ENCODE measurements at places on chromosomes 4 and X.

DNA sequence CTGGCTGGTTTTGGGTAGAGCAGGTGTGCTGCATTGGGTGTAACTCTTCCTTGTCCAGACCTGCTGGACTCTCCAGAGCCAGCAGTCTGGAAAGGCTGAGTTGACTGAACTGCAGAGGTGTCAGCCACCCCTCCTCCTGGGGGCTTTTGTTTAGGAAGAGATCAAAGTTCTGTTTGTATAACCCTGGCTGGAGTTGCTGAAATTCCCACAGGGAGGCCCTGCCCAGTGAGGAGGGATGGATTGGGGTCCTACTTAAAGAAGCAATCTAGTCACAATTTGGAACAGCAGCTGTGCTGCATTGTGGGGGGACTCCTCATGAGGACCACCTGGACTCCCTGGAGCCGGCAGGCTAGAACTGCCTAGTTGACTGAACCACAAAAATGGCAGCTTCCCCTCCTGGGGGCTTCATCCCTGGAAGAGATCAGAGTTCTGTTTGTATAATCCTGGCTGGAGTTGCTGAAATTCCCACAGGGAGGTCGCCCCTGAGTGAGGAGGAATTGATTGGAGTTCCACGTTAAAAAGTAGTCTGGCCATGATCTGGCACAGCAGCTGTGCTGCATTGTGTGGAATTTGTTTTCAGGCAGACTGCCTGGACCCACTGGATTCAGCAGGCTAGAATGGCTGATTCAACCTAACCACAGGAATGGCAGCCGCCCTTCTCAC, 264.9 kb upstream of the ZC4H2 start:
- DNase-seq, result no peak

DNA sequence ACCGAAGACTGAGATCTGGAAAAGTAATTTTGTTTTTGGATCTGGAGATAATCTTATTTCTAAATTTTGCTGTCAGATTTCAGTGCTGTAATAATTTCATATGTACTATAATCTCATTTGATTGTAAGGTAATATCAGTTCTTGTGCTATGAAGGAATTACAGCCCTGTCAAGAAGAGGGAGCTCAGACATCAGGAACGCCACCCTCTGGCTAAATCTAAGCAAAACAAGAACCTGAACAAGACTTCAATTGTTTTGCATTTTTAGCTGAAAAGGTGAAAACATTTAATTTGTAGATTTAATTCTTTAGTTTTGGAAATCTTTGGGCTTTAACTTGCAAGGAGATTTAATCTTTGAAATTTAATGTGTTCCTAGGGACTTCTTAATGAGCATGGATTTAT, 525.4 kb upstream of the HS3ST1 start:
- DNase-seq, result no peak

GRCh38 chrX:11334165-11334564, 41.0 kb downstream of the AMELX start:
- DNase-seq, result no peak

DNA sequence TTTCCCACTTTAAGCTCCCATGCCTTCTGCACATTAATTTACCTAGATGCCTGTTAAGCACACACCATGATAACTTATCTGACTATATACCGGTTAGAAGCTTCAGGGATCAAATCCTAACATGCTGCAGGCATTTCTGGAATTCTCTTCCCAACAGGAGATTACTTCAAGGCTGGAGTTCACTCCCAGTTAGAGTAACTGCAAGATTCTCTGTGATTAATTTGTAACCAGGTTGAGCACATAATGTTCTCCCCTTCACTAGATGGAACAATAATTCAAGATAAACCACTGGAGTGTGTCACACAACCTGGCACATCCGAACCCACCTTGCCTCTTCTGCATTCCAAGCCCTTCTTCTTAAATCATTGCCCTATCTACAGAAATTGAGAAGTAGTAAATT, 11.8 kb upstream of the UGT2A3 start:
- DNase-seq, result no peak

DNA sequence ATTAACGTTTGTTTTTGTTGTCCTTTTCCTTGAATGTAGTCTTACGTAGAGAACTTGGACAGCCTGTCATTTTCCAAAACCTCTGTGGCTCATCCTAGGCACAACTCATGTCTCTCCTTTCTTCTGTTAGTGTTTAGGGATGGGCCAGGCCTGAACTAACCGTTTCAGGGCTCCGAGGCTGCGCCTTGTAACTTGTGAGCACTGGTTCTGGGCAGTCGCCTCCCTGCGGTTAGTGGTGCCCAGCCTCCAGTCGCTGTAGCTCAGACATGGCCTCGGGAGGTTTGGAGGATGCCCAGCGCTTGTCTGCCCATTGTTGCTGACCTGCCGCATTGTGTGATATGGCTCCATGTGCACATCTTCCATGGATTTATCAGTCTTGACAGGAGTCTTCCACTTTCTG, 32.8 kb downstream of the TMEM131L start:
- no peak for DNase-seq

DNA sequence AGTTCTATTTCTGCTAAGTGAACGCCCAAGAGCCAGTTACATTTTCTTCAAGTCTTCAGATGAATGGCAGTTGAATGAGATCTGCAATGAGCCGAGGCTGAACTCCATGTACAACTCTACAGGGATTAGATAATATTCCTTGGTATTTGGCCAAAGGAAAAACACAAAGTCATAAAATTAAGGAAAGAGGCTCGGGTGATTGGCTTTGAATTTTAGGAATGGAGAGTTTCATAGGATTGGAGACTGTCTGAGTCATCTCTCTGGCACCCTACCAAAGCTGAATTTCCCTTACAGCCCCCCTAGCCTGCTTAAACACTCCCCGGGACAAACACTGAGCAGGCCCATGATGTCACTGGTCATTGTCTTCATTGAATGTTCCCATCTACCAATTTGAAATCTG, 188.0 kb upstream of the C1QTNF7 start:
- no peak for DNase-seq

- no peak for DNase-seq
These were observed 95.8 kb upstream of the GEMIN8 start for GRCh38 chrX:14125462-14125861.

- no peak for DNase-seq
These were observed 34.3 kb downstream of the CLDN34 start for GRCh38 chrX:10001496-10001895.

- DNase-seq, result peak; percentile 37
These were observed 1427.5 kb downstream of the ADGRL3 start for GRCh38 chr4:62627671-62628070.

GRCh38 chr4:182141061-182141460, 102.1 kb upstream of the TENM3 start:
- DNase-seq, result no peak

GRCh38 chrX:131778269-131779218, 234.7 kb downstream of the OR13H1 start:
- peak; percentile 78 for DNase-seq

- DNase-seq, result no peak
These were observed 46.7 kb downstream of the TMEM156 start for GRCh38 chr4:38985410-38986100.

GRCh38 chr4:181688432-181688831, 554.8 kb upstream of the TENM3 start:
- DNase-seq, result no peak

GRCh38 chr4:115233600-115233999, 120.2 kb upstream of the NDST4 start:
- DNase-seq, result no peak

DNA sequence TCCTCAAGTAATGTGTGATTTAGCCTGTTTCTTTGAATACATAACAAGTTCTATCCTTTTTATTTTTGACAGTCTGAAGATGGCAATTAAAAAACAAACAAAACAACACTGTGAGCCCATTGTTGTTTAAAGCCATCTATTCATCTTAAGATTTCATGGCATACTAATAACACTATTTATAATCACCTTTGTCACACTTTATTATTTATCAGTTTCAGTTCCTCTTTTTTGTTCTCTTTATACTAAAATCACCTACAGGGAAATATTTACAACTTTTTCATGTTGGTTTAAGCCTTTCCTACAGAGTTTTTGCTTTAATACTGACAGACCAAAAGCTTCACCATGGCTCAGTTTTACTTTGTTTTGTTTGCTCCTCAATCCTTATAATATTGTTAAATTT, 247.4 kb upstream of the CTSO start:
- no peak for DNase-seq

- no peak for DNase-seq
These were observed 78.9 kb downstream of the SLC10A7 start for GRCh38 chr4:146442801-146443200.

DNA sequence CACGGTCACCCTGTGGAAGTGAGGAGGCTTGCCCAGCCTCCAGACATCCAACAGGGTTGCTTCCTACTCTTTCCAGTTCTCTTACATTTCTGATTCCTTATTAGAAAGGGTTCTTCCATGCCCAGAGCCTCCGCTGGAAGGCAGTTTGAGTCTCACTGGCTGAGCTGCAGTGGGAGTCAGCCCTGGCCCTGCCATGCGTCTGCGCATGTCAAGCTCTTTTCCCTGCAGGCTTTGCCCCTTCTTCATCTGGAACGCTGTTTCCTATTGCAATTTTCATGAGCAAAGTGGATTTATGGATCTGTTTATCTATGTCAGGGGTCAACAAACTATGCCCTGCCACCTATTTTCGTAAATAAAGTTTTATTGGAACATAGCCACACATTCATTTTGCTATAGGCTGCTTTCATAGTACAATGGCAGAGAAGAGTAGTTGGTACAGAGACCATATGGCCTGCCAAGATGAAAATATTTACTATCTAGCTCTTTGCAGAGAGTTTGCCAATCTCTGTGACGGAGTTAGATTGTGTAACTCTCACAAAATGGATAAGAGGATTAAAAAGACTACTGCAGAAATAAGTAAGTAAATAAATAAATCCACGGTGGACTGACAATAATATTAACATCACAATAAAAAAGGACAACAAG, 3.9 kb upstream of the CHRNA9 start:
- no peak for DNase-seq

DNA sequence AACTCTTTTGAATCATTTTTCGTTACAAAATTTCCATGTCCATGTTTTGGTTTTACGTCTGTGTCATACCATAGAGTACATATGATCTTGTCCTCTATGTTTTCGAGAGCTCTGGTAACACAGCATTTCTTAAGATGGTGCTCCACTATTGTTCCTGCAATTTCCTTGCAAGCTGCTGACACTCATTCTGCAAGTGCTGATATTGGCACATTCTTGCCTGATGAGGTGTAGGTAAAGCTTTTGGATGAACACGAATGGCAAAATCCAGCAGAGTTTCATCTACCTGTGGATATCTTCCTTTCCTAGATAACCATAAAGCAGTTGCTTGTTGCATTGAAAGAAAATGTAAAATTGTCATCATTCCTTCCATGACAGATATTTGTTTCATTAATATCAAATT, 41.3 kb downstream of the MAGEB17 start:
- DNase-seq, result no peak

Measured in CD14-positive monocyte (primary cell).